Right hindlimb (tissue), 1 donor: ENCODE measurements at places on chromosomes 11 and 22.

- DNase-seq: no peak
Measured at GRCh38 chr11:41988951-41989572, 529.6 kb upstream of the LRRC4C start.

- no peak for DNase-seq
Measured at GRCh38 chr11:35529971-35530495, 4.6 kb upstream of the PAMR1 start.

GRCh38 chr22:29435236-29436136 lies 2.9 kb upstream of the RFPL1 start:
- no peak for DNase-seq

- DNase-seq: no peak
Measured at GRCh38 chr11:84899134-84899533, 728.0 kb downstream of the DLG2 start.

- no peak for DNase-seq
Measured at GRCh38 chr11:41499429-41499828, 40.0 kb upstream of the LRRC4C start.

GRCh38 chr11:111265421-111265820 lies 19.9 kb downstream of the POU2AF2 start:
- DNase-seq: no peak

- DNase-seq: no peak
Measured at GRCh38 chr11:102810950-102811660, 13.1 kb upstream of the MMP1 start.
